ENCODE measurements at places on chromosomes 1 and 21. TPM values are rescaled to one million over a fixed set of nuclear protein-coding genes. Genes with fewer than 3 reads are reported as not detected.
A peak's percentile ranks its signal among the peaks of the same experiment; 100 is the strongest.

The AGO4 gene
- total RNA-seq, result 10.0 TPM

DNA sequence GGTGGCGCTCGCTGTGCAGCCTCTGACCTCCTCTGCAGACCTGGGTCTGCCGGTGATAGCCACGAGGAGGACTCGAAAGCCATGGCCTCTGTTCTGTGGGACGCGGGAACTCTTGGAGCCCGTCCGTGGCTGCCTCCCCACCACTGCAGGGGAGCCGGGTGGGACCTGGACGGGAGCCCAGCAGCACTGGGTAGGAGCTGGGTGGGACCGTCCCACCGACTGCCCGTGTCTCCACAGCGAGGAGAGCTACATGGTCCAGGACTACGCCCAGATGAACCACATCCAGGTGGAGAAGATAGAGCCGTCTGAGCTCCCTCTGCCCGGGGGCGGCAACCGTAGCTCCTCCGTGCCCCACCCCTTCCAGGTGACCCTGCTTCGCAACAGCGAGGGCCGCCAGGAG, 23.7 kb downstream of the ARHGEF16 start:
- no peak overlapping the region for H3K27ac ChIP-seq
- H3K36me3 ChIP-seq, result no peaks in the 10 kb centered on the region
- H3K4me3 ChIP-seq, result no peak overlapping the region
- DNase-seq, result no peak
- H3K4me1 ChIP-seq, result peaks cover 11% of the 10 kb centered on the region

GRCh38 chr21:36765229-36765628, 66.3 kb downstream of the SIM2 start:
- no peak overlapping the region for H3K4me3 ChIP-seq
- peak; percentile 8 for DNase-seq
- no peaks in the 10 kb centered on the region for H3K36me3 ChIP-seq
- H3K4me1 ChIP-seq, result peaks cover 14% of the 10 kb centered on the region

The CAP1 gene
- 930 TPM for total RNA-seq
